ENCODE measurements at places on chromosomes 11 and 22. TPM values are rescaled to one million over a fixed set of nuclear protein-coding genes. Genes with fewer than 3 reads are reported as not detected.
A peak's percentile ranks its signal among the peaks of the same experiment; 100 is the strongest.

DNA sequence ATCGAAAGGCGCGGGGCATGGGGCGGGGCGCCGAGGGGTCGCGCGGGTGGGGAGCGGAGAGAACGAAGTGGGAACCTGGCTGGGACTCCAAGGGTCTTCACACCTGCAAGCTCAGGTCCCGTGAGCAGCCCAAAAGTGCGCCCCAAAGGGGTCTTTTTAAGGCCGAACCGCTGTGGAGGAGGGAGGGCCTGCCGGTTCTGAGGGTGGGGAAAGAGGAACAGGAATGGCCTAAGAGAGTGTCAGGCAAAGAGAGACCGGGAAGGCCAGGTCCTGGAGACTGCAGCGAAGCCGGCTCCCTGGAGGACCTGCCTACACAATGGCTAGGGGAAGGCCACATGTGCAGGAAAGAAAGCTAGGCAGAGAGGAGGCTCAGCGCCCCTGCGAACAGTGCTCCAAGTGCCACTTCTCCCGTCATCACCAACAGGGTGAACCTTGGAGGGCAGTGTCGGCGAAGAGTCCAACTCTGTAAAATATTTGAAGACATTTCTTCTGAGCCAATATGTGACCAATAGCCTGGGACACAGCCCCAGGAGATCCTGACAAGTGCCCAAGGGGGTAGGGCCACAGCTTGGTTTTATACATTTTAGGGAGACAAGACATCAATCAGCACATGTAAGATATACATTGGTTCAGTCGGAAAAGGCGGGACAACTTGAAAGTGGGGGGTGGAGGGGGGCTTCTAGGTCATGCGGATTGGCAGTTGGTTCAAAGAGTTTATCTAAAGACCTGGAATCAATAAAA is 710 bp upstream of the DGCR2 start:
- DNase-seq: no peak

- peak; percentile 27 for DNase-seq
Measured at GRCh38 chr22:21972293-21972779, 10.3 kb downstream of the TOP3B start.

Gene ALX4
- not detected for total RNA-seq

Gene NPAS4
- total RNA-seq: not detected

Gene FBXO3
- total RNA-seq: 20.1 TPM

GRCh38 chr22:37442135-37442534 is 14.9 kb upstream of the ELFN2 start:
- DNase-seq: no peak

GRCh38 chr11:12682737-12683500 is 8.7 kb downstream of the TEAD1 start:
- no peak for DNase-seq

DNA sequence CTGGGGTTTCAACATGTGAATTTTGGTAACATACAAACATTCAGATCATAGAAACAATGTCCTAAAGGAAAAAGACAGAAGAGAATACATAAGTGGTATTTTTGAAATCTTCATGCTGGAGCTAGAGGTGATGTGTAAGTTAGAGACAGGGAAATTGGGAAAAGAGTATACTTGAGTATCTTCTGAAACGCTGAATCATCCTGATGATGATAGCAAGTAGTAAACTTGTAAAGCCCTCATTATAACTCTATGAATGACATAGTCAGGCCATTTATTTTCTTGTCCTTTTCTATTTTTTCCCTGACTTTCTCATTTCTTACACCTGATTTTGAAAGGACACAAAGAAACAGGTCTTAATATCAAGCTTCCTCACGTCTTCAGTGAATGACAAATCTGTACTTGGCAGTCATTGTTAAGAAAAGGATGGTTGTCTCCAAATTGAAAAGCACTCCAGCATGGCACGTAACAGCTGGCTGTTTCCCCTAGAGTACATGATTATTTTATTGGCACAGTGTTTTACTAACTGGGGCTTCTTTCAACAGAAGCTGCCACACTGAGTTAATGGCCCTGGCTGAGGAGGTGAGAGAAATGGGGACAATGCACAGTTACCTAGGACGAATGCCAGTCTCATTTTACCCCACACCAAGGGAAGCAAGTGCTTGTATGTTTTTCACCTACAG is 140.7 kb upstream of the CTSC start:
- no peak for DNase-seq

GRCh38 chr11:93822359-93822758 is 28.1 kb downstream of the VSTM5 start:
- peak; percentile 12 for DNase-seq

DNA sequence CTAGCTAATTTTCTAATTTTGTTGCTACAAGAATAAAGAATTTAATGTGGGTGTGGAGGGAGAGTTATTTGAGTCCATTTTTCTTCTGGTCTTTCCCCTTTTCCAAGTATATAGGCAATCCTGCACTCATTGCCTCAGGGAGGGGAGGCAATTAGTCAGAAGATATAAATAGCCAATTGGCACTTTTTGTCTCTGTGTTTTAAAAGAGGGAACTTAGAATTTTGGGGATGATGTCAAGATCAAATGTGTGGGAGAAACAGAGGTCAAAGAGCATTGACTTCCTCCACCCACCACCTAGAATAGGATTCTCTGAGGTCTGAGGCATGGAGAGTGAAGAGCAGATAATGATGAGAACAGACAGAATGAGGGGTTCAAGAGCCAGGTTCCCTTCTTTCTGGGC is 120.3 kb upstream of the ZC3H12C start:
- DNase-seq: peak; percentile 2

Gene VSTM5
- not detected for total RNA-seq

Gene SLC43A3
- 96.6 TPM for total RNA-seq

GRCh38 chr11:19087658-19088057 is 27.1 kb upstream of the MRGPRX2 start:
- peak; percentile 53 for DNase-seq

DNA sequence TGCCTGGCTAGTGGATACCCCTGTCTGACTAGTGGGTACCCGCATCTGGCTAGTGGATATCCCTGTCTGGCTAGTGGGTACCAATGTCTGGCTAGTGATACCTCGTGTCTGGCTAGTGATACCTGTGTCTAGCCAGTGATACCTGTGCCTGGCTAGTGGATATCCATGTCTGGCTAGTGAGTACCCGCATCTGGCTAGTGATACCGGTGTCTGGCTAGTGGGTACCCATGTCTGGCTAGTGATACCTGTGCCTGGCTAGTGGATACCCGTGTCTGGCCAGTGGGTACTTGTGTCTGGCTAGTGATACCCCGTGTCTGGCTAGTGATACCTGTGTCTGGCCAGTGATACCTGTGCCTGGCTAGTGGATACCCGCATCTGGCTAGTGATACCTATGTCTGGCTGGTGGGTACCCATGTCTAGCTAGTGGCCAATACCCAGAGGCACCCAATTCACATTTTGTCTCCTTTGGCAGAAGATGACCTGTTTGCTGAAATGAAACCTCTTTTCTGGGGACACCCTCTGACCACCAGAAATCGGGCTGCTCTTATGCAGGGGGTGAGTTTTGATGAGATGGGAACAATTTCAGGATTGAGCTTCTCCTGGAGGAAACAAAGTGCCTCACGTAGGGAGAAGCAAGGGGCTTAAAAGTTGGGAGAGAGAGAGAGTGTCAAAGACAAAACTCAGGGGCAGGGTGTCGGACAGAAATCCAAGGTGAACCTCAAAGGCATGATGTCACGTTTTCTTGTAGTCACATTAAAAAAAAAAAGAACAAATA is 63.4 kb downstream of the SMIM38 start:
- no peak for DNase-seq

- DNase-seq: peak; percentile 67
Measured at GRCh38 chr11:70191495-70192140, 11.5 kb upstream of the FADD start.

Gene PRG3
- total RNA-seq: not detected

DNA sequence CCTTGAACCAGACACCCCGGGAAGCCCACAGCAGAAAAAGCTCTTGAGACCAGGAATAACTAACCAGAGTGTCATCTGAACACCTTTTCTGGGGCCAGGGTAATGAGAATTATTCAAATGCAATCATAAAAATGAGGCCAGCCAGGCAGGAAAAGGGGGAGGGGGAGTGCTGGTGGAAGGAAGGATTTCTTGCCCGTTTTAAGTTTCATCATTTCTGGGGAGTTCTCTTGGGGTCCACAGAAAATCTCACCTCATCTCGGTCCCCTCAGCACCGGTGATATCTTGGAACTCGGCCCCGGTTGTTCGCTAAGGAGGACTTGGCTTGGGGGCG is 495 bp upstream of the PKNOX2 start:
- no peak for DNase-seq

DNA sequence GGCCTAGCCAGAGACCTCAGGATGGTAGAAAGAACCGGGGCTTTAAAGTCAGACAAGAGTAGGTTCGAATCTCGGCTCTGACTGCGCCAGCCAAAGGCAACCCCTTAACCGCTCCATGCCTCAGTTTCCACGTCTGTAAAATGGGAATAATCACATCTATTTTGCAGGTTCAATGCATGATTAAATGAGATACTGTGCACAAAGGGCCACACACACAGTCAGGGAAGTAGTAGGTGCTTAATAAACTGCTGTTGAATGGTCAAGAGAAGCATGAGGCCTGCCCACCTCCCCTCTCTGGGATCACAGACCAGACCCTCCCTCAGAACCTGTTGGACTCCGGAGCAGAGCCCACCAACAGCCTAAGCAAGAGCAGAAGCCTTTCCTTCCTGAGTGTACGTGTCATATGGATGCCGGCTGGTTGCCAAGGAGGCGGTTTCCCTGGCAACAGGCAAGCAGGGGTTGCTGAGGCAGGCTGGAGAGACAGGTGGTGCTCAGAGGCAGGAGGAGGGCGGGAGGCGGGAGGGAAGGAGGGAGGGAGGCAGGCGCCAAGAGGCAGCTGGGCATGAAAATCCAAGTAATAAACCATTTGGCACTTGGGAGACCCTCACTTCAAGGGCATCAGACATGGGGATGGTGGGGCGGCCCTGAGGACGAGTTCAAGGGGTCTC is 43.9 kb downstream of the NFAM1 start:
- no peak for DNase-seq

Gene SPDYC
- not detected for total RNA-seq

Gene CARNS1
- not detected for total RNA-seq

- no peak for DNase-seq
Measured at GRCh38 chr11:68978931-68979594, 1.7 kb downstream of the MRGPRD start.

DNA sequence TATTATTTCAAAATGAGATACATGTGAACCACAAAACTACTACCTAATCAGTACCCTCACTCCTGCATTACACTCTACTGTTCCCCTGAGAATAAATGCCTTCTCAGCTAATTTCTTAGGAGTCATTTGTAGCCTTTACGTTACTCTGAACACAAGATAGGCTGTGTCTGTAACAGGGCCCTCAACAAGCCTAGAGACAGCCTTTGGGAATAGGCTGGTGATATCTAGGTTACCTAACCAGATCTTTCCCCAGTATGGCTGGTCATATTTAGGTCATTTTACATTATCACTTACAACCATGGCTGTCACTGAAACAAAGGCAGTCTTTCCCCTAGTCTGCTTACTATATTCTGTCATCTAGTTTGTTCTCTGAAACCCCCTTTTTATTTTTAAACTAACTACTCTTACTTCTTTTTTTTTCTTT is 14.2 kb downstream of the ATM start:
- no peak for DNase-seq

Gene RAB36
- 8.8 TPM for total RNA-seq

- DNase-seq: no peak
Measured at GRCh38 chr22:17939011-17939410, 85.3 kb downstream of the MICAL3 start.

Gene PTPRCAP
- total RNA-seq: 0.86 TPM

DNA sequence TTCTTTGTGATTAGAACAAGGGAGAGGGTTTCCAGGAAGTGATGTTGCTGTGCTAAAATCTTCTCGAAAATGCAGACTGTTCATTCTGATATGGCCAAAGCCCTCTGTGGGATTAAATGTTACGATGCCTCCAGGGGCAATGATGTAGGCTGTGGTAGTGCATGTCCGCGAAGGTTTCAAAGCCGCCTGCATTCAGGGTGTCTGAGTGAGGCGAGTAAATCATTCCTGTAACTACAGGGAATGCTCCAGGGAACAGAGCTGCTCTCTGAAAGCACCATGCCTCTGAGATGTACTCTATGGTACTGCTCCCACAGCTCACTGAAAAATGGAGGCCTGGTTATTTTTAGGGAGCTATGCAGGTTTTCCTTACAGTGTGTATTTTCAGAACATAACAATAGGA is 21.2 kb downstream of the PDGFD start:
- DNase-seq: no peak

Gene SEPTIN3
- 0.29 TPM for total RNA-seq

Gene GDPD4
- total RNA-seq: not detected

- no peak for DNase-seq
Measured at GRCh38 chr22:44186121-44186510, 5.4 kb downstream of the PARVG start.

Gene SLN
- total RNA-seq: not detected

- peak; percentile 16 for DNase-seq
Measured at GRCh38 chr11:96340555-96340885, 2.5 kb downstream of the MAML2 start.

DNA sequence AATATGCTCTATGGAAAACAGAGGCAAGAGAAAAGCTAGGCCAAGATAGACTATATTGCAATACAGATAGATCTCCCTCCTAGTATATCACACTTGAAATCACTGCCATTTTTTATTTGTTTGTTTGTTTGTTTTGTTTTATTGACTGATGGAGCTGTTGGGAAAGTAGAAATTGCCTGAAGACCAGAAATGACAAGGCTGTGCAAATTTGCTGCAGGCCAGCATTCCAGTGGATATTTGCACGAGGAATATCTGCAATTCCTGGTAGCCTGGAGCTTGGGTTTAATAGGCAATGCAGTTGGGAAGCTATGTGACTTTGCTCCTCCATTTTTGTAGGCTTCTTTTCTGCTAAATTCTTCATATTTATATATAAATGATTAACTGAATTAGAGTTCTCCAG is 991.7 kb downstream of the LRRC4C start:
- no peak for DNase-seq

- DNase-seq: no peak
Measured at GRCh38 chr11:63417174-63417852, 47.7 kb downstream of the SLC22A9 start.

GRCh38 chr11:48033918-48034341 is 53.6 kb downstream of the PTPRJ start:
- no peak for DNase-seq

GRCh38 chr22:20776624-20777405 is 2.9 kb downstream of the SERPIND1 start:
- no peak for DNase-seq

DNA sequence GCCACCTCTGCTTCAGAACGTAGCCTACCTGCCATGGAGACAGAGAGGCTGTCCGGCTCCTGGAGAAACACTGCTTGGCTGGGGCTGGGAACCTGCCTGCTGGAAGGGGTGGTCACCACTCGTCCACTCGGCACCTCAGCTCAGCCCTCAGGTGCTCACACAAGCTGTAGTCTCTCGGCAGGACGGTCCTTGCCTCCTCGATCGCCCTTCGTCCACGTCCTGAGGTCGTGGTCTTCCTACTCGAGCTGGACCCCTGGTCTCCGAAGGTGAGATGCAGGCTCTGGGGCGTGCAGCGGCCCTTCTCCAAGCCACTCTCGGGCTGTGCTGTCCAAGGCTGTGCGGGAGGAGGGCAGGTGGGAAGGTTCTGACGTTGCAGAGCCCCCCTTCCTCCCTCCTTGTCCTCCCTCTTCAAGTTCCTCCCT is at the start of gene TBX10:
Gene TBX10 (minus strand): TSS at position 326 of the 422 bp plus-strand sequence. CDS start 291 bp downstream, at position 35.
- no peak for DNase-seq

Measured in MCF 10A (cell line).